ENCODE measurements at places on chromosomes 12 and 14.

DNA sequence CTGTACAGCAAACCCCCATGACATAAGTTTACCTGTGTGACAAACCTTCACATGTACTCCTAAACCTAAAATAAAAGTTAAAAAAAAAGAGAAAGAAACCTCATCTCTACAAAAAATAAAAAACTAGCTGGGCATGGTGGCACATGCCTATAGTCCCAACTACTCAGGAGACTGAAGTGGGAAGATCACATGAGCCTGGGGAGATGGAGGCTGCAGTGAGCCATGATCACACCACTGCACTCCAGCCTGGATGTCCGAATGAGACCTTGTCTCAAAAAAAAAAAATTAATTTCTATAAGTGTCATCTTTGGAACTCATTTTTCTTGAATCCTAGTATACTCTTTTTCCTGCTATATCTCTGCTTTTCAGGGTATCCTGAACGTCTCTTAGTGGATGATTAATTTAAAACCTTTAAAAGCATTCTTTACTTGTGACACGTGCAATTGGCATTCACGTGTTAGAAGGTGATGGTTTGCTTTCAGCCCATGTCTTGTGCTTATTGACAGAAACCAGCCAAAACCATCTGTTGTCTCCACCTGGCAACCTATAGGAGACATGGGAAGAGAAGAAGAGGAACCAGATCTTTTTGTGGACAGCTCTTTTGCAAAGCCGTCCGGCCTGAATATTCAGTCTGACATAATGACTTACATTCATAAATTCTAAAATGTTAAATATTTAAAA lies 30.6 kb upstream of the PPFIBP1 start:
- no peak for DNase-seq

DNA sequence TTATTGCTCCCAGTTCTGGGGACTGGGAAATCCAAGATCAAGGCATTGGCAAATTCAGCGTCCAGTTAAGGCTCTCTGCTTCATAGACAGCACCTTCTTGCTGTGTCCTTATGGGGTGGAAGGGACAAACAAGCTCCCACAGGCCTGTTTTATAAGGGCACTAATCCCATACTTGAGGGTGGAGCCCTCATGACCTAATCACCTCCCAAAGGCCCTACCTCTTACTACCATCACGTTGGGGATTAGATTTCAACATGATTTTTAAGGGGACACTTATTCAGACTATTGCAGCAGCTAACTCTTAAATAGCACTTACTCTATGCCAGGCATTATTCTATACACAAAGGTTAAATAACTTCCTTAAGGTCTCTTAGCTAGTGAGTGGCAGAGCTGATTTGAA lies 17.3 kb downstream of the TOGARAM1 start:
- no peak for DNase-seq

DNA sequence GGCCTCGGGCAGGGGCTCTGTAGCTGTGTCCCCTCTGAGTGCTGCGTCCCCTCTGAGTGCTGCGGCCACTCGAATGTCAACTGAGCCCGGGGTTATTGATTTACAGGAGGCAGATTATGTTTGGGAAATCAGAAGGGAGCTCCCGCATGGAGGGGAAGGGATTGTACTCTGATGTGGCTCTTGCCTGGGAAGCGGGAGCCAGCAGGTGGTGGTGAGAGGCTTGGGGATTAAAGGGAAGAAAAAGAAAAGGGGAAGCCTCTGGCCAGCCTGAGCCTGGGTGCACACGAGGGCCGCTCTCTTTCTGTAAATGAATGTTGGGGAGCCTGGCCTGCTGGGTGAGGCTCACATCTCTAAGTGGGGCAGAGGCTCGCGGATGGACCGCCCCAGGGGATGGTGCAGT lies 143.7 kb downstream of the AACS start:
- no peak for DNase-seq

- no peak for DNase-seq
Observed at GRCh38 chr12:68587448-68587873, 23.2 kb upstream of the RAP1B start.

DNA sequence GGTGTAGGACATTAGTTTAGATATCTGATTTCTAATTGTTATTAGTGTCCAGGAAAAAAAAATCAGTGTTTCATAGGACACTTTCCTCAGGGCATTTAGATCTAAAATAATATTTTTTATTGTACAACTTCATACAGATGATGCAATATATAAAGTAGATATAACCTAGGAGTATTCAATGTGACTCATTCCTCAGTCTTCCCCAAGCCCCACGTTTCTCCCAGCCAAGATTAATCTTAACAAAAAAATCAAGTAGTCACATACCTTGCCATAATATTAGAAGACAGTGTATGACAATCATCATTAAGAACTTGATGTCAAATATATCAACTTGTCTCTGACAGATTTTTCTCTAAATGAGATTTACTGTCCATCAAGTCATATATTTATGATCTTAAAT lies 37.1 kb downstream of the PPFIA2 start:
- DNase-seq, result no peak
